ENCODE measurements at places on chromosomes 7 and 10.
A peak's percentile ranks its signal among the peaks of the same experiment; 100 is the strongest.

DNA sequence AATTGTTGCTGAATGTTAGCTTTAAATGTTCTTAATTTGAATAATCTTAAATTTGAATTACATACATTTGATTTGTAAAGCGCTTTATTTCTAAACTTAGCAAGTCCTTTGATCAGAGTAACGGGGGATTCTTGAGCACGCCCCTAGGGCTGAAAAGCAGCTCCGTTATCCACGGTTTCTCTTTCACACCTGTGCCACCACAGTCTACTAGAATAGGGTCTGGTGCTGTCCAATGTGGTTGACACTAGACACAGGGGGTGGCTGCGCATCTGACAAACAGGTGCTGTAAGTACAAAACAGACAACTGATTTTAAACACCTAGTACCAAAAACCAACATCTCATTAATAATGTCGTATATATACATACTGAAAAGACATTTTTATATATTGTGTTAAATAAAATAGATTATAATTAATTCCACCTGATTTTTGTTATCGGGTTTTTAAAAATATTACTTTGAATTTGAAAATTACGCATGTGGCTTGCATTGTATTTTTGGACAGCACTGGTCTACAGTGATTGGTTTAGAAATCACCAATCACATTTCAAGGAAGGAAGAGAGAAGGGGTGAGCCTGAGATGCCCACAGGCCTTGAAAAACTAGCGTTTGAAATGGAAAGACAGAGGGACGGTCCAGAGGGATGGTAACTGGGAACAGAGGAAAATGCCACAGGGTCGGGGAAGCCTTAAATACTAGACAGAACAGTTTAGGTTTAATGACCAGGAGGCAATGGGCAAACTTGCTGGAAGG lies 7.3 kb downstream of the SEPHS1 start:
- DNase-seq, result no peak

- no peak for DNase-seq
Observed at GRCh38 chr7:39054731-39055130, 77.0 kb downstream of the POU6F2 start.

- peak; percentile 73 for DNase-seq
Observed at GRCh38 chr7:32611201-32612099, 116.2 kb downstream of the AVL9 start.

- no peak for DNase-seq
Observed at GRCh38 chr10:27611744-27612550, 107.8 kb downstream of the RAB18 start.

DNA sequence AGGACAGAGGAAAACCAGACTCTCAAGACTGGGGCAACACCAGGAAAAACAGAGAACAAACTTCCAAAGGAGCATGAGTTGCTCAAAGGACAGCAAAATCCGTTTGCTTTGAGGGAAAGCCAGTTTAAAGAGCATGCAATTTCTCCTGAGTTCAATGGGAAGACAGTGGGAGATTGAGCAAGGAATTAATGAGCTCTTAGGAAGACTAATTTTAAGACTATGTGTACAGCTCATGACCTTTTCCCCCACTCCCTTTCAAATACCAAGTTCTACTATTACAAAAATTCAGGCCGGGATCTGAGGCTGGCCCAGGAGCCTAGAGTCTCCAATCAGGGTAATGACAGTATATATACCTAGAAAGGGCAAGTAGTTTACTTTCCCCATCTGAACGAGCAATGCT lies 79.2 kb downstream of the EPDR1 start:
- DNase-seq, result peak; percentile 46

DNA sequence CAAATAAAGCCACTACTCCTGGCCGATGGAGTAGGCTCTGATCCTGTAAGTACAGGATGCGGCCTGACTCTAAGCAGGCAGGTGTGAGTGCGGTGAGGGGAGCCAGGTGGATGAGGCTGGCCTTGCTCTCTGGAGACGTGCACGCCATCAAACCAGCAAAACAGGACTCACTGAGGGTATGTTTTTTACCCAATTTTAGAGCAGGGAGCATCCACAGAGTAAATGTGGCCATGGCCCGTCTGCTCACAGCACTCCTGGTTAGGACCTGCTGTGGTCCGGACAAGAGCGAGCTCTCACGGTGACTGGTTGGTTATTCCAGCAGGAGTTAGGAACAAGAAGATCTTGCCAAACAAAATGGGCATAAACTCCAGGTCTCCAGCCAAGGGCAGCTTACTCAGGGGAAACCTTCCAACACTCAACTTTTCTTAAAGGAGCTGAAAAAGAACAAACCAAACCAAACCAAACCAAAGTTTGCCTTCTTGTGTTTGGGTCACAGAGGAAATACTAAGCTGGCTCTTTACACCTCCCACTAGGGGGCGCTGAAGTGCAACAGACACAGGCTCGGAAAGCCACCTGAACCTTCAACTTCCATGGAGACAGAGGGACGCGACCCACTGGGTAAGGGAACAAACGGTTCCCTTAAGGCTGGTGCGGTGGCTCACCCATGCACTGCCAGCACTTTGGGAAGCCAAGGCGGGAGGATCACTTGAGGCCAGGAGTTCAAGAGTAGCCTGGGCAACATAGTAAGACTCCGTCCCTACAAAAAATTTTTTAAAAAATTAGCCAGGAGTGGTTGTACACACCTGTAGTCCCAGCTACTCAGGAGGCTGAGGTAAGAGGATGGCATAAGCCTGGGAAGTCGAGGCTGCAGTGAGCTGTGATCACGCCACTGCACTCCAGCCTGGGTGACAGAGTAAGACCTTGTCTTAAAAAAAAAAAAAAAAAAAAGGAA lies 122.4 kb downstream of the CLEC2L start:
- peak; percentile 76 for DNase-seq

DNA sequence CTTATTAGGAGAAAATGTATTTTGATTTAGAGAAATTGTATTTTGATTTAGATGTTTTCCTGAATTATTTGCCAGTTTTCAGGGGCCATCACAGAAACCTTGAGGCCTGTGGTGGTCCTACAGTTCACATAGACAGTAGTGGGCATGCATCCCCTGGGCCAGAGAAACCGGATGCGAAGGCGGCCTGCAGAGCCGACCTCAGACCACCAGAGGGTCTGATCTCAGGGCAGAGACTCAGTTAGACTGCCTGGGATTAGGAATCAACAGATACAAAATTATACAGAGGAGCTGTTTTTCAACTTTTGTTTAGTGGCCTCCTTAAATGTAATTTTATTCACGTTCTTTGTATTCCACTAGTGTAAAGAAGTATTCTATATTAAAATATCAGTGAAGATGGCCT lies 158.4 kb downstream of the PAXIP1 start:
- DNase-seq, result no peak

DNA sequence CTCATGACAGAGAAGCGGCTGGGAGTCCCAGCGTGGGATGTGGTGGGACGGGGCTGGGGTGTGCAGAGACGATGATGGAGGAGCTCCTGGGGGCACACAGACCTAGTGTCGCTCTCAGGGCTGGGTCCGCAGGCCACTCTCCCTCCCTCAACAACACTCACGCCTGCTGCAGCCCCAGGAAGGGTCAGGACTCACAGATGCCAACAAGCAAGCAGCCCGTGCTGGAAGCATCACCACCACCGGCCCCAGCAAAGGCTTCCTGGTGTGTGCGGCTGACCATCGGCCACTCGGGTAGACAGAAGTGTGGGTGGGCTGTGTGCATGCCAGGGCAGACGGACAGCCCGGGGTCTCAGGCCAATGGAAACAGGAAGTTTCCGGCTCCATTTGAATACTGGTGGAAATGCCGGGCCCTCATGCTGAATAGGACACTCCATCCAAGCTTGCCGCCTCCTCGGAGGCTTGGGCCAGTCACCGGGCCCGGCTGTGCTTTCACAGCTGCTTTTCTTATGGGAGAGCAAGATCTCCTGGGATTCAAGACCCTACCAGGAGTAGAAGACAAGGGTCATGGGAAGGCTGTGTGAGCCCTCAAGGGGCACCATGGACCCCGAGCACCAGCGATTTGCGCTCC lies 178.1 kb downstream of the ELFN1 start:
- no peak for DNase-seq

DNA sequence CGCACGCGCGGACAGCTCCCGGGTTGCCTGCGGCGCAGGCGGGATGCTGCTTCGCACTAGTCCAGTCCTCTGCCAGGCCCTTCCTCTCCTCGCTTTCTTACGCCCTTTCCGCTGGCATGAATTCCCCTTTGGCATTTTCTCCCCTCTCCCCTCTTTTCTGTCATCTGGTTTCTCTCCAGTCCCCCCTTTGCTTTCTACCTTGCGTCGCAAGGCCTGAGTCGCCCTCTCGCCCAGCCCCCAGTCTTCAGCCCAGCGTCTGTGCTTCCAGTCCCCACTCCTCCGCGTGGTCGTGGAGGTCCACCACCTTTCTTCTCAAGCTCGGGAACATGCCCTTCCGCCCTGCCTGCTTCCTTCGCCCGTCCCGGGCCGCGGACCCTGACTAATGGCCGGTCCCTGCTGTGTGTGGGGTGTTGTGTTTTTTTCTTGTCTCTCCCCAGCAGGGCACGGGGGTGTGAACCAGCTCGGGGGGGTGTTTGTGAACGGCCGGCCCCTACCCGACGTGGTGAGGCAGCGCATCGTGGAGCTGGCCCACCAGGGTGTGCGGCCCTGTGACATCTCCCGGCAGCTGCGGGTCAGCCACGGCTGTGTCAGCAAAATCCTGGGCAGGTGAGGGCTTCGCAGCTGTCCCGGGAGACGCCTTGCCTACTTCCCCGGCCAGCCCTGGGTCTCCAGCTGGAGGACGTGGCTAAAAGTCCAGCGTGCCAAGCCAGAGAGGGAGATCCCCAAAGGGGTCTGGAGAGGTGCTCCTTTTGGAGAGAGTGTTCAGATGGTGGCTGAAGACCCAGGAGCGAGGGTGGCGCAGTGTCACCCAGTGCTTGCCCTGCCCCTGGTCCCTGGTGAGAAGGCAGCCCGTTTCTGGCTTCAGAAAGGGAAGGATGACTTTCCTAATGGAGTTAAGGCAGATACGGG lies 4.2 kb downstream of the PAX2 start:
- no peak for DNase-seq

- DNase-seq, result no peak
Observed at GRCh38 chr7:35259523-35259908, 5.6 kb upstream of the TBX20 start.

- DNase-seq, result no peak
Observed at GRCh38 chr7:30681815-30682211, 443 bp downstream of the CRHR2 start.

GRCh38 chr7:106779877-106780276 lies 85.2 kb upstream of the PIK3CG start:
- DNase-seq, result no peak

DNA sequence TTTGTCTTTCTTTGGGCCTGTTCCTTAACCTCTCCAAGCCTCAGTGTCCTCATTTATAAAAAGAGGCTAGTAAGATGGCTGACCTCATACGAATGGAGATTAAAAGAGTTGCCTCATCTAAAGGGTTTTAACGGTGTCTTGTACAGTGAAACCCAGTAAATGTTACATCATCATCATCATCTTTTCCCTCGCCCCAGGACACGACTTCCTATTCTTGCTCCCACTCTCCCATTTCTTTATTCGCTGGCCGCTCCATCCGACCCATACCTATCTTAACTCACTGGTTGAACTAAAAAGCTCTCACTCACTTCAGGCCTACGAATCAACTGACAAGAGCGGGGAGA lies 554 bp downstream of the FRA10AC1 start:
- peak; percentile 49 for DNase-seq
